ENCODE measurements at places on chromosomes 3 and 15. TPM values are rescaled to one million over a fixed set of nuclear protein-coding genes. Genes with fewer than 3 reads are reported as not detected.

GRCh38 chr3:148601766-148602685 is 95.7 kb upstream of the AGTR1 start:
- no peak overlapping the region for H3K4me3 ChIP-seq
- no peaks in the 10 kb centered on the region for H3K4me1 ChIP-seq
- H3K27ac ChIP-seq: no peak overlapping the region
- no peaks in the 10 kb centered on the region for H3K36me3 ChIP-seq
- no peaks in the 10 kb centered on the region for H3K27me3 ChIP-seq

DNA sequence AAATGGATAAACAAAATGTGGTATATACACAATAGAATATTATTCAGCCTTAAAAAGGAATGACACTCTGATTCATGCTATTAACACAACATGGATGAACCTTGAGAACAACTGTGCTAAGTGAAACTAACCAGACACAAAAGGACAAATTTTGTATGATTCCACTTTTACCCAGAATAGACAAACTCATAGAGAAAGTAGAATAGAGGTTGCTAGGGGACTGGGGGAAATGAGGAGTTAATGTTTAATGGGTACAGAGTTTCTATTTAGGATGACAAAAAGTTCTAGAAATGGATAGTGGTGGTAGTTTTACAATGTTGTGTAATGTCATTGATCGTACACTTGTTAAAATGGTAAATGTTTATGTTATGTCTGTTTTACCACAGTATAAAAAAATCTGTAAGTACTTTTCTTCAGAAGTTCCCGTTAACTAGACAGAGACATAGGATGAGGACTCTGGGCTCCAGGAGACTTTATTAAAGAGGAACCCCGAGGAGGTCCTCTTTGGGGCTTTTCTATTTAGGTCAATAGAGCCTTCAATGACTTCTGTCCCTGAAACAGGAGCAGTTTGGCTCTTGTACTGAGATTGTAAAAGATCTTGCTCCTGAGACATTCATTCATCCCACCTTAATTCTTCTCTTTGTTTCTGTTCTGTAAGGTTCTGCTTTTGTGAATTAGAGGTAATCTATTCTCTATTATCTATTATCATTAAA is 24.5 kb downstream of the ABHD6 start:
- DNase-seq: no peak
- no peak overlapping the region for H3K4me3 ChIP-seq
- H3K4me1 ChIP-seq: peaks cover 2% of the 10 kb centered on the region

Gene PLA2G4D
- not detected for polyA plus RNA-seq

DNA sequence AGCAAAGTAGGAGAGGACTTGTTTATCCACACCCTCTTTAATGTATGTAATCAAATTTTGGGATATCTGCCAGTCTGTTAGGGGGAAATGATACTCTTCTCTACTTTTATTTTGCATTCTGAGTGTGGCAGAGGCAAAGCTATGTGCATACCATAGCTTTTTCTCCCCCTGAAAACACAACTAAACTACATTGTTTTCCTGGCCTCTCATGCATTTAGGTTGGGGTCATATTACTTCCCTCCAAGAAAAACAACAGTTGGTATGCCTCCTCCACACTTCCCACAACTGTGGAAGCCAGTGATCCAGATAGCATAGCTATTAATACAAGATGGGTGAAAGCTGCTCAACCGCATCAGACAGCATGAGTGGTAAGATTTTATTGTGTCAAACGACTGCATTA is 6.9 kb downstream of the RPL15 start:
- H3K4me3 ChIP-seq: no peak overlapping the region
- no peaks in the 10 kb centered on the region for H3K36me3 ChIP-seq

Gene TMEM43
- polyA plus RNA-seq: 56.0 TPM

GRCh38 chr3:26247712-26248111 is 374.9 kb upstream of the LRRC3B start:
- H3K4me3 ChIP-seq: no peak overlapping the region
- no peak overlapping the region for H3K27ac ChIP-seq
- no peaks in the 10 kb centered on the region for H3K4me1 ChIP-seq
- no peak for DNase-seq
- H3K36me3 ChIP-seq: no peaks in the 10 kb centered on the region
- no peaks in the 10 kb centered on the region for H3K27me3 ChIP-seq

DNA sequence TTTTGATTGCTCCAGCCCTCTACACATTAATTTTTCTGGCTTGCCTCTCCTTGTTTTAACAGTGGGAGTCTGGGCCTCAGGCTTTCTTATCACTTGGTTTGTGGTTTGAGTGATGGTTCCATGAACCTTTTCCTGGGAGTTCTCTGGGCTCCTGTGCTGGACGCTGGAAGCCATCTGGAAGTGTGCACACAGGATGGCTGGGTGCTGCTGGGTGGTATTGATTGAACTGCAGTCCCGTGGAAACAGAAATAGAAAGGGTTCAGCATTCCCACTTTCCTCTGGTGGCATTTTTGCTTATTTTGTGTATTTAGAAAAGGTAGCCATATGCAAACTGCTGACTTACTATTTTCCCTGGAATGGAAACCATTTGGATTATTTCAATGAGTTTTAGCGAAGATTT is 25.6 kb downstream of the MITF start:
- no peak for DNase-seq
- H3K4me3 ChIP-seq: no peak overlapping the region
- no peaks in the 10 kb centered on the region for H3K36me3 ChIP-seq

Gene IGF1R
- polyA plus RNA-seq: 2.5 TPM

GRCh38 chr3:39849992-39850715 is 40.7 kb downstream of the MYRIP start:
- no peaks in the 10 kb centered on the region for H3K36me3 ChIP-seq
- H3K4me3 ChIP-seq: no peak overlapping the region
- no peak overlapping the region for H3K27ac ChIP-seq
- DNase-seq: no peak
- H3K4me1 ChIP-seq: no peaks in the 10 kb centered on the region

- no peaks in the 10 kb centered on the region for H3K4me1 ChIP-seq
- peak; percentile 8 for DNase-seq
- H3K4me3 ChIP-seq: no peak overlapping the region
- peaks cover 9% of the 10 kb centered on the region for H3K36me3 ChIP-seq
- H3K27me3 ChIP-seq: no peaks in the 10 kb centered on the region
Measured at GRCh38 chr15:73265536-73266153, 103.1 kb downstream of the HCN4 start.

- H3K36me3 ChIP-seq: no peaks in the 10 kb centered on the region
- H3K4me3 ChIP-seq: peak overlapping the region; percentile 70
- peak overlapping the region; percentile 94 for H3K27ac ChIP-seq
- peak; percentile 79 for DNase-seq
- H3K4me1 ChIP-seq: peaks cover 30% of the 10 kb centered on the region
Measured at GRCh38 chr3:45677033-45677446, 12.2 kb upstream of the SACM1L start.

DNA sequence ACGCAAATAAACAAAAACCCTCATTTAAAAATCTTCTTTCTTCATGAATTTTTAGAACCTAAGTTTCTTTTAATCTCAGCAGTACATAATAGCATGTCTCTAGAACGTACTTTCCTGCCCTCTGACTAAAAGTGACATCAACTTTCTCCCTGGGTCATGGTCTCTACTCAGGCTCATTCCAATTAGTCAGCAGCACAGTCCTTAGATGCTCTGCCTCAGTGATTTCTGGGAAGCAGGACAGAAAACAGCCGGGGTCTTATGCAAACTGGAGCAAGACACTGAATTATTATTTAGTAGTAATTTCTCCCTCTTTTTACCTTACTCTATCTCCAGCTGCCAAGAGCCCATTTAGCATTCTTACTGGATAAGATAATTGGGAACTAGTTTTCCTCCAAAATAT is 365.2 kb downstream of the TUSC7 start:
- no peaks in the 10 kb centered on the region for H3K36me3 ChIP-seq
- H3K4me3 ChIP-seq: no peak overlapping the region
- H3K4me1 ChIP-seq: no peaks in the 10 kb centered on the region
- H3K27me3 ChIP-seq: no peaks in the 10 kb centered on the region

All from naive thymus-derived CD8-positive, alpha-beta T cell (primary cell).